ENCODE measurements at places on chromosomes 7 and 10.

DNA sequence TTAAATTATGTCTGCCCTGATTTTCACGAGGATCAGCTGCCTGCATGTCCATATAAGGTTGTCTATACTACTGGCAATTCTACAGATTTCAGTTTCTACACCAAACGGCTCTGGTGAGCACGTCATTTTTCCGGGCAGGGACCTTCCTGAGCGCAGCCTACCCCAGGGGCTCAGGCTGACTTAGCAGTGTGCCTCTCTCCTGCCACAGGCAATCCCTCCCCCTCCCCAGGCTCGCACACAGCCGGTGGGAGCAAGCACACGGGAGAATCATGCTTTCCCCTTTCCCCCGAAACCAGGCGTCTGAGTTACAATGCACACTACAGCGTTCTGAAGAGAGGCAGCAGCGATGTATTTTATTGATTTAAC, 1.7 kb downstream of the KLF6 start:
- DNase-seq = no peak

DNA sequence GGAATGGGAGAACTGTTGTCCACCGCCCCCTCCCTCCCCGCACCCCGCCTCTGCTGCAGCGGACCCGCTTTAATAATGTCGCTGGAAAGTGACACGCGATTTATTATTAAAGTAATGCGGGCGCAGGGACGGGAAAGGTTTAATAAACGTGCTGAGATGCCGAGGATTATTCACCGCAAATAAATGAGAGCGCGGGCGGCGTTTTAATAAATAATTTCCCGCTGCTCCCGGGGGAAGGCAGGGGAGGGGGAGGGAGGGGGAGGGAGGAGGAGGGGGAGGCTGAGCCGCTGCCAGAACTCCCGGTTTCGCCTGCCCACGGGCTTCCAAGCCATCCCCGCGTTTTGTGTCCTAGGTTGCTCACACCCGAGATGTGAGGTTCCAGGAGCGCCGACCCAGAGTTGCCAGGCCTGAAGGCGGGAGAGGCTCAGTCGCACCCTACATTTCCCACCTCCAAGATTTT, 5.1 kb downstream of the KAZALD1 start:
- DNase-seq = no peak

GRCh38 chr10:45325116-45325515, 9.7 kb upstream of the OR13A1 start:
- DNase-seq = no peak

GRCh38 chr10:24340883-24341282, 131.9 kb downstream of the KIAA1217 start:
- no peak for DNase-seq

- no peak for DNase-seq
These were observed 51.2 kb upstream of the LAMB4 start for GRCh38 chr7:108181073-108181985.

DNA sequence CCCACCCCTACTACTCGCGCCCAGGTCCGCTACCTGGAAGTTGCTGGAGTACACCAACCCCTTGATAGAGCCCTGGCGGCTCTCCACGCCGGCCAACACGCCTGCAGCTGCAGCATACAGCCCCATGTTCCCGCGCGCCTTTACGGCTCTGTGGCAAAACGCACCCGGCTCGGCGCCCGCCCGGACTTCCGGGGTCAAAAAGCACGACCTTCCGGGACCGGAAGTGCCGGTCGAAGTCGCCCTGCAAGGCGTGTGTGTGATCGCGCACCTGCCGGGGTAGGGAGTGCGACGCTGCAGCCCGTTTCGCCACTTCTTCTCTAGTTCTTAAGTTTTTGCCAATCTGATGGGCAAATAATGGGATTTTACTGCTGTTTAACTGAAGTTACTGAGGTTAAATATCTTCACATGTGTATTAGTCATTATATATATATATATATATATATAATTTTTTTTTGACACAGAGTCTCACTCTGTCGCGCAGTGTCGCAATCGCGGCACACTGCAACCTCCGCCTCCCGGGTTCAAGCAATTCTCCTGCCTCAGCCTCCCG, at the start of gene NSUN5:
Gene NSUN5, minus strand, starts transcription at position 162 of the 550 bp plus-strand sequence. Its CDS starts 36 bp downstream, at position 126.
- DNase-seq = peak; percentile 33
